ENCODE measurements at places on chromosomes 2 and 18. TPM values are rescaled to one million over a fixed set of nuclear protein-coding genes. Genes with fewer than 3 reads are reported as not detected.

- no peak for DNase-seq
These were observed 11.3 kb downstream of the TMEM247 start for GRCh38 chr2:46490521-46491141.

Gene BBS5
- 2.6 TPM for polyA plus RNA-seq

Gene IL36RN
- polyA plus RNA-seq, result not detected

DNA sequence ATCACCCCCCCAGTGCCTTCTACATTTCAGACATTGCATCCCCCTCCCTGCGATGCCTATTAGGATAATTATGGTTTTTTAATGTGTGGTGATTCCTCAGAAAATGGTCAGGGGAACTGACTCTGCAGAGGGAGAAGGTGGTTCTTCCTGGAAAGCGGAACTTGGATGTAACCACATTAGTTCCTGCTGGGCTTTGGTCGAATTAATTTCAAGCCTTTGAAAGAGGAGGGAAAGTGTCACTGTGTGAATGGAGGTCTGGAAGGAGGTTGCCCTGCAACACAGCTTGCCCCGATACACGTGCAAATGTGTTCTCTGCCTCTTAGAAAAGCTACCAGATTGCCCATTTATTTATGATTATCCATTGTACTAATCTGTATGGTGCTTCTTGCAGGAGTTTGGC, 63.2 kb upstream of the TPO start:
- DNase-seq, result no peak

DNA sequence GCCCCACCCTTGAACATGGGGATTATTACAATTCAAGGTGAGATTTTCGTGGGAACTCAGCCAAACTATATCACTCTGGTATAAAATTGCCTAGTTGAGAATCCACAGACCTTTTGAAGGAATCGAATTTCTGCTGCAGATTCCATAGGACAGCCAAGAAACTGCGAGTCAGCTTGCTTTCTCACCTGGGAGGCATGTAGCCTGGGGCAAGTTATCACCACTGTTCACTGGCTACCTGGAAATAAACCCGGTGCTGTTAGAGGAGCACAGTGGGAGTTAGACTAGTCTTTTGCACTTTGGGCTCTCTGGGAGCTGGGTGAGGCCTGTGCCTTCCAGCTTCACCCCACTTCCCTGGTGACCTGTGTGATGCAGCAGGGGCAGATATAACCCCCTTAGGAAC, 1043.5 kb downstream of the TDRD15 start:
- DNase-seq, result no peak

Gene ACTG2
- 81.3 TPM for polyA plus RNA-seq

GRCh38 chr2:120448436-120448835, 102.5 kb downstream of the INHBB start:
- DNase-seq, result no peak

Gene GPBAR1
- not detected for polyA plus RNA-seq

DNA sequence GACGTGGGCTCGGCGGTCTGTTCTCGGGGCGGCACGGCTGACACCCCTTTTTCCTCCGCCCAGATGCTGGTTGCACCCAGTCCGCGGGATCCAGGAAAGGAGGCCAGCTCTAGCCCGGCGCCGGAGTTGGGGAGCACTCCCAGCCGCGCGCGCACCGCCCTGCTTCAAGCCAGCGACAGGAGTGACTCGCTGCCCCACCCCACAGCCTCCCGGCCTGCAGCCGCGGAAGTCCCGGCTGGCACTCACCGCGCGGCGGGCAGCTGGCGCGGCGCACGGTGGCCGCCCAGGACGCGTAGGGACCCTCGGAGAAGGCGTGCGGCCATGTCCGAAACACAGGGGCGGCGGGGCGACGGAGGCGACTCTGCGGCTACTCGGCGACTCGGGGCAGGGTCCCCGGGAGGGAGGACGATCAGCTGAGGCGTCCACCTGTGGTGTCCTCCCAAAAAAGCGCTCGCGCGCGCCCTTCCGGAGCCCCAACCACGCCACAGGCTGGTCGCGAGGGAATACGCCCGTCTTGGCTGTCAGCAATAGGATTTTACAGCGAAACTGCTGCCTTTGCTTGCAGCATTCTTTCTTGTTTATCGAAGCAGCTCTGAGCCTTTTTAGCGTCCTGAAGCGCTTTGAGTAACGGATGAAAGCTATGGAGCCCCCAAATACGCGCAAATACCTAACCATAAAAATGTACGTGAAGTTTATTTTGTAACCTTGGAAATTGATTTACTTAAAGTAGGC, at the start of gene ACADL:
TSS of gene ACADL (minus strand) at position 507 of the 732 bp plus-strand sequence. CDS start at position 323, 184 bp downstream.
- DNase-seq, result no peak

Gene FSHR
- not detected for polyA plus RNA-seq

- DNase-seq, result no peak
These were observed 264.8 kb downstream of the TXNL1 start for GRCh38 chr18:56373601-56374000.

GRCh38 chr2:1746174-1747064, 2.1 kb upstream of the PXDN start:
- DNase-seq, result no peak

- DNase-seq, result no peak
These were observed 50.8 kb upstream of the MYCN start for GRCh38 chr2:15889442-15890123.

Gene SLC4A3
- 7.6 TPM for polyA plus RNA-seq

DNA sequence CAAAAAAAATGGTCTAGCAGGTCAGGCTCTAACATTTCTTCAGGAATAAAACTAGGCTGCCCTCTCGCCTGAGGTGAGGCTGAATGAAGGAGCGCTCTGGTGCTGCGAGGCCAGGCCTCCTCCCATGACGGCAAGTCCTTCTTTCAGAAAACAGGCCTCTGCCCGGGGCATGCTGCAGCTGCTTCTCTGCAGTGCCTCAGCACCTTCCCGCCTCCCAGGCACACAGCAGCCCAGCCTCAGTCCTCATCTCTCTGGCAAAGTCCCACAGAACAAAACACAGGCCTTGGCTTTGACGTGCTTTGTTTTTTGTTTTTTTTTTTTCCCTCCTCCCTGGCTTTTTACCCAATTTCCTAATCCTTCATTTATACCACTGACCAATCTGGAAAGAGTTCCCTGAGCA, 74.8 kb downstream of the BCL11A start:
- no peak for DNase-seq

Gene COL4A3
- 0.23 TPM for polyA plus RNA-seq

GRCh38 chr2:125312342-125312741, 1287.3 kb downstream of the CNTNAP5 start:
- DNase-seq, result no peak

DNA sequence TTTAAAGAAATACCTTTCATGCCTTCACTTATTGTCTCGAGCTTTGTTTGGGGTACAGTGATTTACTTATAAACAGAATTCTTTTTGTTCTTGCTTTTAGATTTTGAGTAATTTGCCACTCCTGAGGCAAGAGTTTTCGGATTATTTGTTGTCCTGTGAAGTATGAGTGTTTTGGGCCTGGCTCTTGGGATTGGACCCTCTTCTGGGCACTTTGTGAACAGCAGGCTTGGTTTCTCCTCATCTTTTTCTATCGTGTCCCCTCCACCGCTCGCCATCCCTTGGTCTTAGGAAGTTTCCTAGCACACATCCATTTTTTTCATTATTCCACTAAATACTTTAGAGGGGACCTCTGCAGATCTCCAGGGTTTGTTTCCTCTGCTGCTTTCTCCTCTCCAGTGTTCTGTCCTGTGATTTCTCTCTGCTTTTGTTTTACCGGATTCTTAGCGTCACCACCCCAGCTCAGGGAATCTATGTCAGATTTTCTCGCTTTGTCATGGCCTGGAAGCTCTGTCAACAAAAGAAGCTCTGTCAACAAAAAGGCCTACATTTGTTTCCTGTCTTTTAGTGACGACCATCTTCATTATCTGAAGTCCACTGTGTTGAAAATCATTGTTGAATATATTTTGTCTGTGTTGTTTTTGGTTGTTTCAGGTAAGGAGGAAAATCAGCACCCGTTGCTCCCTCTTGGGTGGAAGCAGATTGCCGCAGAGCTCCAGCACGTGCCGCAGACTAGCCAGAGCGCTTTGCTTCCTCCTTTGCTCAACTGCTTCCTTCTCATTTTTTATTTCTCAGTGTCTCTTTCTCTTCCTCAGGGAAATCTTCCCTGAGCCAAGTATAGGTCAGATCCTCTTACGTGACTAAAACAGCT, 27.8 kb downstream of the ANKRD62 start:
- DNase-seq, result no peak

GRCh38 chr2:157377861-157378260, 52.2 kb upstream of the ERMN start:
- no peak for DNase-seq

- DNase-seq, result no peak
These were observed 30.4 kb downstream of the ADAM17 start for GRCh38 chr2:9525266-9525665.

Gene SP140
- polyA plus RNA-seq, result 0.29 TPM

Gene IL37
- not detected for polyA plus RNA-seq

Gene NDC80
- polyA plus RNA-seq, result 18.1 TPM

DNA sequence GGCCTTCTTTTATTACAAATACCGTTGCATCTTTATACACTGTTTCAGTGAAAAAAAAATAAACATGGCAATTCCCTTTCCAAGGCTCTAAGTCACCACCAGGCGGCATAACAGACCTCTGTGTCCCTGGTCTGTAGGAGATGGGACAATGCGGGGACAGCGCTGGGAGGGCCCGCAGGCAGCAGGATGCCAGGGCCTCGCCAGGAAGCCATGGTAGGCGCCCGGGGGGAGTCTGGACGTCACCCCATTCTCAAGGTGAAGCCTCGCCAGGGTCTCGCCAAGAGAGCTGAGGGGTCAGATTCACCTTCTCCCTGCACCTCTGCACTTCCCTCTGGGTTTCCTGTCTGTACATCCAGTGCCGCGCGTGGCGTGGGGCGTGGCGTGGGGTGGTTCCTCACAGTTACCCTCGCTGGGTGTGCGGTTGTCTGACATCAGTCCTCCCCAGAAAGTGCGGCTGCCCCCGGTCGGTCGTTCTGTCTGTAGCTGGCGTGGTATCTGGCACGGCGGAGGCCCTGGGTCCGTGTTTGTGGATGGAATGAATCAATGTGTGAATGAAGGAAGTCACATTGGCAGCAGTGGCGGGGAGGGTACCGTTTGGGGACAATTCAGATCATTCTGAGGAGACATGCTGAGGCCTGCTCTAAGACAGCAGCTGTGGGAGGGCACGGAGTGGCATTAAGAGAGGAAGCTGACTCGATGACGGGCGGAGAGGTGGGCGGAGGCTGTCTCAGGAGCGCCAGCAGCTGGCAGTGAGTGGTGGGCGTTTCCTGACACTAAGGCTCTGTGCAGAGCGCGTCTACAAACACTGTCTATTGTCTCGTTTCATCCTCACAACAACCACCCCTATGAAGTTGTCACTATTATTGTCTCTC, 46.0 kb downstream of the LRRFIP1 start:
- no peak for DNase-seq

GRCh38 chr2:85957256-85957655, 68.5 kb upstream of the ST3GAL5 start:
- DNase-seq, result no peak

- DNase-seq, result peak; percentile 55
These were observed 137.2 kb downstream of the TRIM43 start for GRCh38 chr2:95728878-95729596.

DNA sequence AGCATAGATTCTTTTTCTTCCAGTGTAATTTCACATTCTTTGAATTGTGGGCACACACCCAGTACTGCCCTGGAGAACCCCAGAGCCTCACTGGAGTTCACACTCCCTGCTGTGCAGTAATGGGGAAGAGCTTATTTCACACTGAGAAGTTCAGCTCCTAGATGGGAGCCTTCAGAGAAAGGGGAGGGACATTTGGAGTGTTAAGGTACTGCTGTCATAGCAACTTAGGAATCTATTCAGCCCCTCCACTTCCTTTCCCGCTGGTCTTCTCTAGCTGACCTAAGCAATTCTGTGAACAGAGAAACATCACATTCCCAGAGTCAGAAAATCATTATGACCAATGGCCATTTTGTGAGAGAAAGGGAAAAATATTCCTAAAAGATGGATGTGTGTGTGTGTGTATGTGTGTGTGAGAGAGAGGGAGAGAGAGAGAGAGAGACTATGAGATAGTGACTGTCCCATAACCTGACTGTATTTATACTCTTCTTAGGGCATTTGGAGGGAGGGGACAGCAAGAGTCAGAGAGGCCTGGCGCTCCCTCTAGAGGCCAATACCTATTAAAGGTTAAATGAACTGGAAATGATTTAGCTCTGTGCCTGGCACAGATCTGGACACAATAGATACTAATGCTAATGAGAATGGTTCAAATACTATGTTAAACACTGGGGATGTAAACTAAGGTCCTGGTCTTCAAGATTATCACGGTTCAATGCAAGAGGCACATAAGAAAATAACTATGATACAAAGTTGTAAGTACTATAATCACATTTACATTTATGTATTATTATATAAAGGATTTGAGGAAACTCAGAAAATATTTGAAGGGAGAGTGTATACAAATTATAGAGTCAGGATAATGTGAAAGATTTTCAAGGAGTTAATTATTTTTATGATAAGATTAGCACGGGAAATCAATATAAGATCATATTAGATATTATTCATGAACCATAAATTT, 41.5 kb upstream of the RPE start:
- DNase-seq, result no peak

DNA sequence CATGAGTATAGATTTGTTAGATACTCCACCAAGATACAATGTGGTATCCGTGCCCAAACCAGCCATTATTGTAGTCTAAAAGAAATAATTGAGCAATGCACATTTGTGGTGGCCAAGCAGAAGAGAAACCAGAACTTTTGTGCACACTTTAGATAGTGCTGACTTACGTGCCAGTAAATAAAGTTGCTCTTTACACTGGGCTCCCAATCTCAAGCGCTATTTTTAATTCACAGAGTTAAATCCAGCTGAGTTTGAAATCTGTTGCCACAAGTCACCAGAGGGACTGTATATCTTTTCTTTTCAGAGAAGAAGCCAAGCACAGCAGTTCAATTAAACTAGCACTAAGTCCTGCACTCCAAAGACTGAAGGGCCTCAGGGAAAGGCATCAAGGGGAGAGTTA, 680.4 kb downstream of the TDRD15 start:
- no peak for DNase-seq

- no peak for DNase-seq
These were observed 82.5 kb downstream of the ZNF804A start for GRCh38 chr2:184680825-184681224.

Gene SERPINB4
- polyA plus RNA-seq, result 0.06 TPM

GRCh38 chr2:239331560-239331959, 69.3 kb downstream of the HDAC4 start:
- DNase-seq, result no peak

Gene CXCR1
- polyA plus RNA-seq, result not detected

DNA sequence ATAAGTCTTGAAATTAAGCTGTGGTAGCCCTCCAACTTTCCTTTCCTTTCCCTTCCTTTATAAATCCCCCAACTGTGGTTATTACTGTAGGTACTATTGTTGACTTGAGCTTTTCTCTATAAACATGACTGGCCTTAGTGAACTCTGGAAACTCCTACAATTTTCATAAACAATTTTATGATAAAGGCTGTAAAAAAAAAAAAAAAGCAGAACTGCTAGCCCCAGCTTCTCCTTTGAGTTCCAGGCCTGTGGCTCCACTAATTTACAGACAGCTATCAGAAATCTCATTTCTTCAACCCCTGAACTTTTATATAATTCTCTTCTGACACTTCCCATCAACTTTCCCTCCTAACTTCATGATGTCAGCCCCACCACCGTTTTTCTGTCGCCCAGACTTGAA, 174.3 kb downstream of the IKZF2 start:
- no peak for DNase-seq
